CD4-positive, alpha-beta T cell treated with Interleukin-6 at 100 ng/mL for 8 hours (primary cell): ENCODE measurements at places on chromosomes 2 and 18.

GRCh38 chr2:143284087-143284675, 155.0 kb downstream of the ARHGAP15 start:
- DNase-seq: peak; percentile 41

GRCh38 chr2:30248791-30249190, 17.5 kb downstream of the LBH start:
- no peak for DNase-seq

DNA sequence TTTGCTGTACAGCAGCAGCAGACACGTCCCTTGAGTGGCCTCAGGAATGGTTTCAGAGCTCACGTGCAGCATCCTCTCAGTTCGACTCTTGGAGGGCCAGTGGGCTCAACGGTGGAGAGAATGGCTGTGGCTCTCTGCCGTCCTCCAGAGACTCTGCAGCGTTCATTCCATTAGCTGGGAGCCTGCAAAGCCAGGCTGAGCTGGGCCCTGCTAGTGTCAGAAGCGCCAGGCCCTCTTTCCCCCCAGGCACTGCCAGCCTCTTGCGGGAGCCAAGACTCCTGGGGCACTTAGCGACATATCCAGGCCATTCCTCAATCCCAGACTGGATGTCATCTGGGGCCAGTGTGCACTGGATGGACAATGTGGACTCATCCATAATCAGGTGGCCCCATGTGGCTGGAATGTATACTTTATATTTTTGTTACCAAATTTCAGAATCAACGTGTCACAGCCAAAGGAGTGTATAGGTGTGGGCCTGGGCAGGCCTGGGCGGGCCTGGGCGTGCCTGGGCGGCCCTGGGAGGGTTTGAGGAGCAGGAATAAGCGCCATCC, 125.1 kb upstream of the EPAS1 start:
- DNase-seq: no peak

- peak; percentile 25 for DNase-seq
Measured at GRCh38 chr2:224638301-224638823, 53.2 kb upstream of the CUL3 start.

- DNase-seq: no peak
Measured at GRCh38 chr2:218980735-218981389, 4.1 kb downstream of the FEV start.

DNA sequence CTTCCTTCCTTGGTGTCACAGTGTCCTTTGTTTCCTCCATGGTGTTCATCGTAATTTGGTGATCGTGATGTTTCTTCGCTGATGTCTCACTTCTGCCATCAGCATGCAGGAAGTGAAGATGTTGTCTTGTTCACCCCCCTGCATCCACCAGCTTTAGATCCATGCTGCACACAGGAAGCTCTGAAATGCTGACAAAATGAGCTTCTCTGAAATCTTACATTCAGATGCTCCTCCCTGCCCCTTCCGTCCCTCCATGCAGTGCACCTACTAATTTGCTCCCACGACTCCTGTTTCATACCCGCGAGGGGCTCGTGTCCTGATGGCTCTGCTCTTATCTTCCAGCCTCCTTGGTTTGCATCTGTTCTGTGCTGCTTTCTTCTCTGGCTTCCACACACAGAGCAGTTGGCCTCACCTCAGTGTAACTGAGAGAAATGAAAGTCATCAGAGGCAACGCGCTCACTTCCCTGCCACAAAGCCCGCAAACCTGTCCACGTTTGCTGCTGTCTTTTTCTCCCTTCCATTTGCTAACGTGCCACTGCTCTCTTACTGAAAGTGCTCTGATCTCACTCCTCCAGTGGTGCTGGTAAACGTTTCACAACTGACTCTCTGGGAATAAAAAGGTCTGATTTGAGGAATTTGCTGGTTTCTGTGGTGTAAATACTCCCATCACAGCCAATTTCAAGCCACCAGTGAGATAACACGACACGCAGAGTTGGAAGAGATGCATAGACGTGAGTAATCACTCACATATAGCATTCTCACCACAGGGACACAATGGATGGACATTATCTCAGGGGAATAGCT, 41.0 kb upstream of the MGAT4A start:
- peak; percentile 85 for DNase-seq

DNA sequence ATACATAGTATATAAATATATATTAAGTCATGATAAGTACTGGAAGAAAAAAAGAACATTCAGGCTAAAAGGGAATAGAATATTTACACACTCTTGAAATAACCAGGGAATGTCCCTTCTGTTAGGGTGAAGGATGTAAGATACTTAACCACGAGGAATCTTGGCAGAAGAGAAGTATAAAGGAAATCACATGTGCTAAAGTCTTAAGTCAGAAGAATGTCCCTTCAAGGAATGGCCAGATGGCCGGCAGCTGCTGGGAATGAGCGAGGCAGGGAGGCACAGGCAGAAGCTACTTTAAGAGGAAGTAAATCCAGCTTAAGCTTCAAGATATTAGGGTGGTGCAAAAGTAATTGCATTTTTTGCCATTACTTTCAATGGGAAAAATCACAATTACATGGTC, 5.5 kb downstream of the CCDC102B start:
- DNase-seq: no peak

- DNase-seq: no peak
Measured at GRCh38 chr18:75697493-75697892, 270.0 kb upstream of the SMIM21 start.

DNA sequence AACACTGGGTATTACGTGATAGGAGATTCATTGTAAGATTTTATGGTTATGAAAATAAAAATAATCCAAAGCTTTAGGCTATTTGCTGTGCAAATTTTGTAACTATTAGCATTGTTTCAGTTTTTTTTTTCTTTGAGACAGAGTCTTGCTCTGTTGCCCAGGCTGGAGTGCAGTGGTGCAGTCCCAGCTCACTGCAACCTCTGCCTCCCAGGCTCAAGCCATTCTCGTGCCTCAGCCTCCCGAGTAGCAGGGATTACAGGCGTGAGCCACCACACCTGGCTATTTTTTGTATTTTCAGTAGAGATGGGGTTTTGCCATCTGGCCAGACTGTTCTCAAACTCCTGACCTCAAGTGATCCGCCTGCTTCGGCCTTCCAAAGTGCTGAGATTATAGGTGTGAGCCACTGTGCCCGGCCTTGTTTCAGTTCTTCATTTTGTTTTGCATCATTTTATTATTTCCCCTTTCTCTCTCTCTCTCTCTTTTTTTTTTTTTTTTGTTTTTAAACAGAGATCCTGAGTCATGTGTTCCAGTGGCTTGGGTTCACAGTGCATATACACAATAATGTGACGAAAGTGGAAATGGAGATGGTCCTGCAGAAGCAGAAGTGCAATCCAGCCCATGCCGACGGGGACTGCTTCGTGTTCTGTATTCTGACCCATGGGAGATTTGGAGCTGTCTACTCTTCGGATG, 25.8 kb downstream of the CASP10 start:
- DNase-seq: no peak

DNA sequence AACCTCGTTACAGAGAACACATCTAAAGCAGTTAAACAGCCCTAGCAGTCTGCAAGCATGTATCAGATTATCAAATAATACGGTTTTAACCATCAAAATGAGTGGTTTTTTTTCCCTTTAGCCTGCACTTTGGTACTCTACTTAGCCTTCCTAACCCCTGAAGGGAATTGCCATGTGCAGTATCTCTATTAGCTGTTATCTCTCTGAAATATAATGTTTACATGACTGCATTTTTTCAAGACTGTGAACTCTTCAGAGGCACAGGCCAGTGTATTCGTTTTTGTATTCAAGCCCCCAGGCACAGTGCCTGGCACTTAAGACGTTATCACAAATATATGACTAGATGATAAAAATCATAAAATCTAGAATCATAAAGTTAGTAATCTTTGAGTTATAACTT, 509.5 kb downstream of the PARD3B start:
- DNase-seq: no peak

DNA sequence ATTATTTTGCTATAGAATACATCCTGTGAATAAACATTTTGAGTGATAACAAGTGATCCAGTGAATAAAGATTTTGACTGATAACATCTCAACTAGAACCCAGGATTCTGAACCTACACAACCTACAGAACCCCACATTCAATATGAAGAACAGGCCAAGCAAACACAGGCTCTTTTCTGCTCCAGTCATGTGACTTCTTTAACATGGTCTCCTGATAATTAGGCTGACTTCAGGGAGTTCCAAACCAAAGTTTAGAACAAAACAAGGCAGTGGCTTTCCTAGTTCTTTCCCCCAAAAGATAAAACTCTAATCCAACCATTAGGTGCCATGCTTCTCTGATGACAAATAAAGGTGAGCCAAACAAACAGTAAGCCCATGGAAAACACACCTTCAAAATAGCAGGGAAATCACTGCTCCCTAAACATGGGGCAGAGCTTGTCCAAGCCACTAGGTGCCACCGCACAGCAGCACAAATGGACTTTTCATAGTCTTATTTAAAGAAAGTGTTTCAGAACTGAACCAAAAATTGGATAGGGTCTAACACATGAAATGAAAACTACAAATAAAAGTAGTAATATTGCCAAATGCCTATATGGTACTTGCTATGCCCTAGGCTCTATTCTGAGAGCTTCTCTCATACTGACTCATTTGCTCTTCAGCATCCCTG, 95.3 kb downstream of the EVA1A start:
- DNase-seq: no peak

GRCh38 chr2:120480346-120480902, 134.5 kb downstream of the INHBB start:
- no peak for DNase-seq

GRCh38 chr2:143685421-143686078, 556.3 kb downstream of the ARHGAP15 start:
- DNase-seq: no peak

GRCh38 chr2:75047189-75047991, 88.9 kb downstream of the POLE4 start:
- DNase-seq: no peak

DNA sequence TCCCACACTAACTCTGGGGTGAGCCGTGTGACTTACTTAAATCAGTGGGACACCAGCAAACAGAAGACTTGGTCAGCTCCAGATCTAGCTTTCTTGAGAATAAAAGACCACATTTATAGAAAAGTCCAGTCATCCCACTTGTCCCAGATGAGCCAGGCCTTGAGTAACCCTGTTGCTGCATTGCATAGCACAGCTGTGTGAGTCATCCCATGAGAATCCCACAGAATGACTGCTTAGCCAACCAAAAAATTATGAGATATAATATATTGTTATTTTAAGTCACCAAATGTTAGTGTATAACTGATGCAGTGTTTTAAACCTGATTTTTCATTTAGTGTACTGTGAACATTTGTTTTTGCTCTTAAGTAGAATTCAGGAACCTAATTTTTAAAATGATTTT, 94.2 kb upstream of the FSHR start:
- no peak for DNase-seq

DNA sequence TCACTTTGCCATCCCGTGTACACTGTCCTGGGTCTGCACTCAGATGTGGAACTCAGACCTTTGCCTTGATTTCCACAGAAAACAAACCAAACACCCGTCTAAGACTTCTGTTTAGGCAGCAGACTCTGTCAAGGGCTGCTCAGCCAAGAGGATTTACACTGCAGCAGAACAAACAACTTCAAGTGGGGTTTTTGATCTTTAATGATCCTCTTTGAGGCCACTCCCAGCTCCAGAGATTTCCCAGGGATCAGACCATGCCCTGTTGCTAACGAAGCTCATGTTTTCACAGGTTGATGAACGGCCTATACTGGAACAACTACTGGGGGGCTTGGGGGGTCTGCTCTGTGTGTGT, 52.5 kb upstream of the LGALSL start:
- no peak for DNase-seq

GRCh38 chr2:48480526-48480925, 49.4 kb upstream of the STON1 start:
- no peak for DNase-seq

DNA sequence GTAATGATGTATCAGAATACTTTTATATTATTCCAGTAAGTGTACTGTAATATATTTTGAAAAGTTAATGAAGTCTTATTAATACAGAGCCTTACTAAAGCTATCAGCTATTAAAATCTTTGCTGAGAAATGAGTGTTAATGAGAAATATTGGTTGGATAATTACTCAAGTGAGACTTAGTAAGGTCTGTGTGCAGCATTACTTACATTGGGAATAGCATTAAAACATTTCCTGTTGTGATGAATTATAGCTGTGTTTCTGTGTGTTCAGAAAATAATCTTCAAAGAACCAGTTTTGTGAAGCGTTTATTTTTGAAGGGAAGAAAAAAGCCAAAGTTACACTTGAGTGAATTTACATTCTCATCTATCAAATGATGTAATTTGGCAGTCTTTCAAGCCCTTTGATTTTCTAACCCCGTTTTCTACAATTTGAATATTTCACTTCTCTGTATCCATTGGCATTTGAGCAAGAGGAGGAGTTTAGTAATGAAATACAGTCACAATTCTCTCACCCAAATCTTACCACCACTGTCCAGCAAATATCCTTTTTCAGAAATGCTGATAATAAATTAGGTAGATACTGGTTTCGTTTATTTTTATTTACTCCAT, 123.5 kb upstream of the BOD1L2 start:
- DNase-seq: no peak

DNA sequence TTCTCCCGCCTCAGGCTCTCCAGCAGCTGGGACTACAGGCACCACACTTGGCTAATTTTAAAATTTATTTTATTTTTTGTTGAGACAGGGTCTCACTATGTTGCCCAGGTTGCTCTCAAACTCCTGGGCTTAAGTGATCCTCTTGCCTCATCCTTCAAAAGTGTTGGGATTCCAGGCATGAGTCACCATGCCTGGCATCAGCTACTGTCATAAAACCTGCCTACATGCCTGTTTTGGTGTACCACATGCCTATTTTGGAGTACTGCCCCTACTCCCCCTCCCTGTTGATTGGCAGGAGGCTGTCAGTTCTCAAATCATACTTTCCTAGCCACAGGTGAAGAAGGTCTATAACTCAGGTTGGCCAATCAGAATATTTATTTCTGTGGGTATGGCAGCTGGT, 64.0 kb downstream of the CHST9 start:
- DNase-seq: no peak

GRCh38 chr2:200364142-200364541, 57.6 kb downstream of the SPATS2L start:
- DNase-seq: no peak

DNA sequence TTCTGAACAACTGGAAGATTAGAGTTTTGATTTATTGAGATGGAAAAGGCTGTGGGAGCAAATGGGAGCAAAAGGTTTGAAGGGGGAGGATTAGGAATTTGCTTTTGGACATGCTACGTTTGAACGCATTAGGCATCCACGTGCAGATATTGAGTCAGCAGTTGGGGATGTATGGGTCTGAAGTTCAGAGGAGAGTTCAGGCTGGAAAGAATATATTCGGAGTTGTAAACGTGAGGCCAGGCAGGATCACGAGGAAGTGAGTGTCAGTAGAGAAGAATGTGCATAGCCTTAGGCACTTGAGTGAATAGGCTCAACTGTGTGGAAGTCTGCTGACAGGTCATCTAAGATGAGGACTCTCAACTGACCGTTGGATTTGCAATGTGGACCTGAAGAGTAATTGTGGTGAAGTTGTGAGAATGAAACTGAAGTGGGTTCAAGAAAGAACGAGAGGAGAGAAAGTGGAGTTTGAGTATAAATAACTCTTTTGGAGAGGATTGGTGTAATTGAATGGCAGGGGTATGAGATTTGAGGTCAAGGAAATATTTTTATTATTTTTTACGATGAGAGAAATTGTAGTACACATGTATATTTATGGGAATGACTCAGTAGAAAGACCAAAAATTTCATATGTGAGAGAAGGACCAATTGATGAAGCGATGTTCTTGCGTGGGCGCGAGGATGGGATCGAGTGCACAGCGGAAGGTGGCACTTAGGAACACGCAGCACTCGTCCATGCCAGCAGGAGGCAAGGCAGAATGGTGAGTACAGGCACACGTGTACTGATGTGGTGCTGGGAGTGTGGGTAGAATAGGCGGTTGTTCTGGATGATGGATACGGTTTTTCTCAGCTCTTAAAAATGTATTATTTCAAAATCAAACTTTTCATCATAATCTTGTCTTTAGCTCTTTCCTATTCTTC, 40.5 kb upstream of the POLE4 start:
- DNase-seq: no peak
